ENCODE measurements at places on chromosomes 6 and 20. TPM values are rescaled to one million over a fixed set of nuclear protein-coding genes. Genes with fewer than 3 reads are reported as not detected.
A peak's percentile ranks its signal among the peaks of the same experiment; 100 is the strongest.

DNA sequence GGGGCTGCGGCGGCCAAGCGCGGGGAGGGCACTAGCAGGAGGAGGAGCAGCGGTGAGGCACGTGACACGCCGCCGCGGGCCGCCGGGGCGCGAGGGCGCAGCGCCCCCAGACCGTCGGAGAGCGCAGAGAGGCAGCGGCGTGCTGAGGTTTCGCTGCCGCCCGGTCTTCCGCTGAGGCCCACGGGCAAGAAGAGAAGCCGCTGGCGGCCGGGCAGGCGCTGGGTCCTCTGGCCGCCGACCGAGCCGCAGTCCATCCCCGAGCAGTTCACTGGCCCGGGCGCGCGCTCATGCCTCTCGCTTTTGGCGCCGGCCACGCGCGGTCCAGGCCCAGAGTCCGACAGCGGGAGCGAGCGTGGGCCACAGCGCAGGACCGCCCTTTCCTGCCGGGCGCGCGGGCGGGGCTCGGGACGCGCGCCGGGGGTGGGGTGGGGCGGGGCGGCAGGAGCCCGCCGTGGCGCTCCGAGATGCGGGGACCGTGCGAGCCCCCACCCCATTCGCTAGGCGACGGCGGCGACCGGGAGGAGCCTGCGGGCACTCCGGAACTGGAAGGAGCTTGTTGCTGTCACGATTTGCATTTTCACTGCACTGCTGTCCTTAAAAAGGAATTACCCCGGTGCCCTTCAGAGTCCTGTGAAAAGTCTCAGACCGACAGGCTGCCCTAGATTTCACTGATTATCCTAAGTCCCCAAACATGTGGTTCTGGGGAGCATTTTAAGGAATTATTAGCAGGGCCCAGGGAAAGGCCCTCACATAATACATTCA, at the start of gene MCUR1:
Gene MCUR1, minus strand, starts transcription at position 382 of the 762 bp plus-strand sequence. Its CDS starts 128 bp downstream, at position 254.
- DNase-seq, result peak; percentile 67

DNA sequence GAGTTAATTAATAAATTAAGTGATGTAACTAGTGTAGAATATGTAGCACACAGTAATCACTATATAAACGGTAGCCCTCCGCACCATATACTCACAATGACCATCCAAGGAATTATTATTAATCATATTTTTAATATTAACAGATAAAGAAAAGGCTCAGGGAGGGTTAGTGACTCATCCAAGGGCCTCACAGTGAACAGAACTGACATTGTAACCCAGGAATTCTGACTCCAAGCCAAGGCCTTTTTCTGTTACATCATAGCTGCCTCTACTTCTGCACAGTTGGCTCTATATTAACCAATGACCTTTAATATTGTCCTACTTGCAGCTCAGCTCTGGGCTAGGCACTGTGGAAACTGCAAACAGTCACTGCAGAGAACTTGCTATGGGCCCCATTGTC, 117.5 kb upstream of the SIRPG start:
- no peak for DNase-seq

GRCh38 chr6:55636406-55637102, 57.6 kb upstream of the HMGCLL1 start:
- DNase-seq, result peak; percentile 65

GRCh38 chr6:46796848-46797580, 3.8 kb downstream of the MEP1A start:
- DNase-seq, result no peak

GRCh38 chr6:157741948-157742556, 81.0 kb upstream of the SNX9 start:
- no peak for DNase-seq

DNA sequence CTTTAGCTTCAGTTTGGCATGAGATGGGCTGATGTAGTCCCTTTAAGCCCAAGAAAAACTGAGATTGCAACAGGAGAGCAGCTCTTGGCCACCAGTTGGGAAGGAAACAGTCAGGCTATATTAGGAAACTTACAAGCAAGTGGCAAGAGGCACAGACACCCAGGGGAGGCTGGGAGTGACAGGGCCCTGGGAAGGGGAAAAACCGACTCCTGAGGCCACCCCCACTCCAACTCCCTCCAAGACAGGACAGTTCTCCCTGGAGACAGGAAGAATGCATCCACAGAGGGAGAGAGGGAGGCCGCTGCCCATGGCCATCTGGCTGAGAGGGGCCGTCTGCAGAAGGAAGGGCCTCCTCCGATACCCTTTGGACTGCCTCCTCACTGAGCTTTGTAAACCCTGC, 20.5 kb downstream of the JPH2 start:
- DNase-seq, result peak; percentile 32

- DNase-seq, result no peak
Observed at GRCh38 chr6:52374247-52374646, 12.3 kb downstream of the PAQR8 start.

- DNase-seq, result no peak
Observed at GRCh38 chr6:35311390-35312075, 13.9 kb downstream of the DEF6 start.

DNA sequence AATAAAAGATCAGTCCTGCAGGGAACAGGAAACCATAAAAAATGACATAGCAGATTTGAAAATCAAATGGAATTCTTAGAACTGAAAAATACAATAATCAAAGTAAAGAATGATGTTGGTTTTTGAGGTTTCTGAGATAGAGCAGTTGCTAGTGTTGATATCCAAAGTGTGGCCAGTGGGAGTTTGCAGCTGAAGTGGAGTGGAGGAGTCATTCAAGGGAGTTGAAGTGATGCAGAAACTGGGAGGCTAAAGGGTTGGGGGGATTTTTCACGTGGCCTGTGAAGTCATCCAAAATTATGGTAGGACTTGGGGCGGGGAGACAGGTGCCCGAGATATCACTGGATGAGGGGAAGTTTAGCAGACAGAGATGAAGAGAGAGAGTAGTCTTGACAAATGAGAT, 123.6 kb downstream of the CDC5L start:
- DNase-seq, result no peak

DNA sequence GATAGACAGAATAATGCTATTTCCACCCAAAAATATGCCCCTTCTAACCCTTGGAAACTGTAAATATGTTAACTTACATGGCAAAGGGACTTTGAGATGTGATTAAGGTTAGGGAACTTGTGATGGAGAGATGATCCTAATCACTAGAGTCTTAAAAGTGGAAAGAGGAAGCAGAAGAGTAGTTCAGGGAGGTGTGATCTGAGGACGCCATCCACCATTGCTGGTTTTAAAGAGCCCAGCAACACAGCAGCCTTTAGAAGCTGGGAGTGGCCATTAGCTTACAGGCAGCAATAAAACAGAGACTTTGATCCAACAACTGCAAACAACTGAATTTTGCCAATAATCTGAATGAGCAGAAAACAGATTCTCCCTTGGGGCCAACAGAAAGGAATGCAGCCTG, 30.6 kb downstream of the ZNF311 start:
- DNase-seq, result no peak

- DNase-seq, result no peak
Observed at GRCh38 chr6:163698086-163698485, 283.6 kb downstream of the QKI start.

DNA sequence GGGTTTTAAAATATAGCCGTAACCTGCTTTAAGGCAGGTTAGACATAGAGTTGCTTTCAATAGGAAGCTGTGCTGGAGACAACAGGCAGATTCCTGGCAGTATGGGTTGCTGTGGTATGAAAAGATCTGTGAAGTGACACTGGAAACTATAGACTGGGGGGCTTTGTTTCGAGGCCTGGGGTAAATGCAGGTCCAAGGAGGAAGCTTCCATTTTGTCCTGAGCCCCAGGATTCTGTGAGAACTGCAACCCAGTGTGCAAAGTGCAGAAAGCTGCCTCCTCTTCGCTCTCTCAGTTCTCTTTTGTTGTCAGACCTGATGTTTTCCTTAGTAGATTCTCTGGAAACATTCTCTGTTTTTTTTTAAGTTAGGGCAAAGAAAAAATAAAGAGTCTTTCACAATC, 86.9 kb downstream of the LYRM4 start:
- no peak for DNase-seq

GRCh38 chr20:62010551-62011402, 54.9 kb downstream of the TAF4 start:
- peak; percentile 62 for DNase-seq

- DNase-seq, result no peak
Observed at GRCh38 chr6:21164768-21165326, 428.7 kb upstream of the SOX4 start.

- no peak for DNase-seq
Observed at GRCh38 chr6:98486057-98486456, 348.3 kb upstream of the POU3F2 start.

DNA sequence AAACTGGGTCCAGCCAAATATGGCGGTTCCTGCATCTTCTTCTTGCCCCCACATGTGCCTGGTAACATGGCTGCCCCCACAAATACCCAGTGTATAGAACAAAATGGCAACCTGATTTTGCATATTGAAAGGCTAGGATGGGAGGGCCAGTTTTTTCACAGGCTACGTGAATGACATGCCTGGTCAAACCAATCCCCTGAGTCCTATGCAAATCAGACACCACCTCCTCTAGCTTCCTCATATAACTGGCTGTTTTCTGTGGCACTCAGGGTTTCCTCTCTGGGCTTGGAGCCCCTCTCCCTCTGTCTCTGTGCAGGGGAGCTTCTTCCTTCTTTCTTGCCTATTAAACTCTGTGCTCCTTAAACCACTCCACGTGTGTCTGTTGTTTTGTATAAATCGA, 372.1 kb downstream of the KIF16B start:
- no peak for DNase-seq

DNA sequence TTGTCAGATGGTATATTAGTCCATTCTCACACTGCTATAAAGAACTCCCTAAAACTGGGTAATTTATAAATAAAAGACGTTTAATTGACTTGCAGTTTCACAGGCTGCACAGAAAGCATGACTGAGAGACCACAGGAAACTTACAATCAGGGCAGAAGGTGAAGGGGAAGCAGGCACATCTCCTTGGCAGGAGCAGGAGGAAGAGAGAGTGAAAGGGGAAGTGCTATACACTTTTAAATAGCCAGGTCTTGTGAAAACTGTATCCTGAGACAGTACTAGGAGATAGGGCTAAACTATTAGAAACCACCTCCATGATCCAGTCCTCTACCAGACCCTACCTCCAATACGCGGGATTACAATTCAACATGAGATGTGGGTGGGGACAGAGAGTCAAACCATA, 193.9 kb upstream of the KCNG1 start:
- DNase-seq, result no peak

DNA sequence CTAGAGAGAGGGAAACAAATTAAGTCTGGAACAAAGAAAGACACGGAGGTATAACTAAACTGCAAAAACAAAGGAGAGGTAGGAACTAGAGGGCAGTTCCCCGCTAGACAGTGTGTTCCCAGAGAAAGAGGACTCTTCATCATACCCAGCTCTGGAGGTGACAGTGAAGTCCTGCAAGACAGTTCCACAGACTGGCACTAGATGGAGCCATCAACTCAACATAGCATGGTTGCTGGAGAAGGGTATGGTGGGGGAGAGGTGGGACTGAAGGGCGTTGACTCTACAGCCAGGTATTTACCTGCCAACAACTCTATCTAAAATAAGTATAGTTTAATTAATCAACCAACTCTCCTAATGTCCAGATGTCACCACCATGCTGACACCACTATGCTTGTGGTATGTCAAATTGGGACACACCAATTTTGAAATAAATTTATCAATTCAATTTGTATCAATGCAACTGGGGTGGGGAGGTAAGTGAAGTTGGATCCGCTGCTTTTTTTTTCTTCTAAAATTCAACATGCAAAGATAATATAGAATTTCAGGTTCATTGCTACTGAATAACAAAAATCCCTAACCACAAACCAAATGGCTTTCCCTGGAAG, 9.7 kb downstream of the BACH2 start:
- peak; percentile 34 for DNase-seq

DNA sequence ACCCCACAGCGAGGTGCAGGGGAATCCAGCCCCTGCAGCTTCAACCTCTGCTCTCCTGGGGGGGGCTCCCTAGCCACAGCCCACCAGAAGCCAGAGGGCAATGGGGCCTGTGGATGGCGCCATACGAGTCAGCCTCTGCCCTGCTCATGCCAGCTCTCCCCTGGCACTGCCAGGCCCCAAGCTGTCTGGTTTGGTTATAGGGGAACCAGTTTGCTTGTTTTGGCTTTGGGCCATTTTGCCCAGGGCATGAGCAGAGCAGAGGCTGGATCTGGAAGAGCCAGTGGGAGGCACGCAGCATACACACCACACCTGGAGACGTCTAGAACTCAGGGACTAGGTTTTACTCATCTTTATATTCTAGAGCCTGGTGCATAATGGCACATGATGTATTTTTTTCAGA, 66.7 kb upstream of the SLC22A16 start:
- no peak for DNase-seq

DNA sequence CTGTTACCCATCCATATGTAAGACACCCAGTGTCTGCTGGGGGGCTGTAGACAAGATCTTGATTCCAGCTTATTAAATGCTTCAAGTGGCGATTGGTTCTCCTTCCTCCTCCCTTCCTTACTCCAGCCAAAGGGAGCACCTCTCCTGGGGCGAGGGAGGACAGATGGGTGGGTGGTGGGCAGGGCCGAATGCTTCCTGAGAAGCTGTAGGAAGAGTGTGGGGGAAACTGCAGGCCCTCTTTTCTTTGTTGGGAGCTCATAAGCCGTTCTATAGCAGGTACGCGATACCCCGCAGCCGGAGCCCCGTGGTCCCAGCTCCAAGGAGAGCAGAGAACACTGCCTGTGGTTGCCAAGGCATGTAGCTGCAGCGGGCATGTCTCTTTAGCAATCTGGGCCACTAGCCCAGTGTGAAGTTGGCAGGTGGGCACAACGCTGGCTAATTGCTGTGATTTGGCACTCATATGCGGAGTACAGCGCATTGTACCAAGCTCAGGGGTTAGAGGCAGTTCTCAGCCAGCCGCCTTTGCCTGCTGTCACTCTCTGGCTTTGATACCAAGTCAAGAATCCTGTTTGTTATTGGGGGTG, 14.7 kb upstream of the KCNG1 start:
- DNase-seq, result no peak

- no peak for DNase-seq
Observed at GRCh38 chr6:112234601-112235000, 19.8 kb downstream of the LAMA4 start.

DNA sequence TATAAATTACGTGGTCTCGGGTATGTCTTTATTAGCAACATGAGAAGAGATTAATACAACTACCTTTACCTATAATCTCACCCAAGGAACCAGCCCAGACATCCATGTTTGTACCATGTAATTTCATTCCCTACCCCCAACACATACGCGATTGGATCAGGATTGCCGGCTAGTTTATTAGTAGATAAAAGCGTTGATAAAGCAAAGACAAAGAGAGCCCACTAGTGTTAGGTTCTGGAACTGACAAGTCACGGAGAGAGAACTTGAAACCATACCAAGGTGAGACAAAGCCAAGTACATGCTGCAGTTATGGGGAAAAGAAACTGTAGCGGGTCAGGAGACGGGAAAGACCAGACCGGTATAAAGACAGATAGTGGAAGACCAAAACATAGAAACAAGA, 37.4 kb upstream of the FAM135A start:
- DNase-seq, result no peak

GRCh38 chr20:721876-722275, 46.3 kb upstream of the SCRT2 start:
- no peak for DNase-seq

- DNase-seq, result peak; percentile 55
Observed at GRCh38 chr6:129748212-129748900, 38.4 kb upstream of the ARHGAP18 start.

Gene TCFL5
- 14.1 TPM for total RNA-seq

Gene RAB44
- not detected for total RNA-seq

Gene MPIG6B
- not detected for total RNA-seq

Gene GJA10
- total RNA-seq, result not detected

Gene FAM209B
- total RNA-seq, result not detected

Gene ADGRG6
- total RNA-seq, result 73.8 TPM

Gene SLC17A2
- not detected for total RNA-seq

Gene BMP7
- 0.17 TPM for total RNA-seq

Gene STMND1
- total RNA-seq, result not detected

Gene PEX7
- 10.2 TPM for total RNA-seq

Gene DAAM2
- 0.06 TPM for total RNA-seq

Gene ZSCAN23
- total RNA-seq, result not detected

Gene MARCKS
- 11.1 TPM for total RNA-seq

Gene LTA
- total RNA-seq, result not detected

Gene LY6G6F
- not detected for total RNA-seq
